Body of pancreas (tissue), 4 donors: ENCODE measurements at places on chromosomes 4 and X.

DNA sequence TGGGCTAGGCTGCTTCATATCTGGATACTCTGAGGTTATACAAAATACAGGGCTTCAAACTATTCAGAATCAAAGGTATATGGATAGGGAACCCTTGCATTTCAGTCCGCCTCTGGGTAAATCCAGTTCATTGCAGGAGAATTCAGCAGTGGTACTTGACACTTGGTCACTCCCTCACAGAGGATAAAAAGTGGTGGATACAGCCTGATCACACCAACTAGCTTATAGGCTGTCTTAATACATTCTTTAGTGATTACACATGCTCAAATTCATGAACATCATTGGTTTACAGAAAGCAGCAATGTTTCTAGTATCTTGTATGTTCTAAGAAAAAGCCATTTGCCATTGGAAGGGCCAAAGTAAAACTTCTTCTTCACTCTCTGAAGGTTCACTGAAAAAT is 104.8 kb upstream of the PDE5A start:
- no peak for DNase-seq

GRCh38 chrX:13381514-13381913 is 61.7 kb upstream of the ATXN3L start:
- DNase-seq = no peak

- DNase-seq = no peak
Measured at GRCh38 chrX:35382966-35383365, 415.2 kb upstream of the MAGEB16 start.

- DNase-seq = no peak
Measured at GRCh38 chrX:18297251-18297650, 57.2 kb downstream of the SCML2 start.

DNA sequence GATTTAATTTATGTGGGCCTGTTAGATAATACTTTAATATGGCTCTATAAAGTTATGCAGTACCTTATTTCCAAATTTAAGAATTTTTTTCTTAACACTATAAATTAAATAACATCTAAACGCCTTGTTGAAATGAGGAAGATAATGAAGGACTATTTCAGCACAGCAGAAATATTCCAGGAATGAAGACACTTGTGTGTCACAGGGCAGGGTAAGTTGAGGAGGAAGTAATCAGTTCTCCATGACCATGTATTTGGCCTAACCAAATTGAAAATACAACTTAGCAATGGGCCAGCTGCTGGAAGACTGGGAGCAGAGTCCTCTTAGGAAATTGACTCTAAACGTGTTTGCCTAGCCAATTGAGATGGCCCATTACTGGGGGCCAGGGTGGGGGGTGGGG is 16.9 kb downstream of the CXCL3 start:
- no peak for DNase-seq

DNA sequence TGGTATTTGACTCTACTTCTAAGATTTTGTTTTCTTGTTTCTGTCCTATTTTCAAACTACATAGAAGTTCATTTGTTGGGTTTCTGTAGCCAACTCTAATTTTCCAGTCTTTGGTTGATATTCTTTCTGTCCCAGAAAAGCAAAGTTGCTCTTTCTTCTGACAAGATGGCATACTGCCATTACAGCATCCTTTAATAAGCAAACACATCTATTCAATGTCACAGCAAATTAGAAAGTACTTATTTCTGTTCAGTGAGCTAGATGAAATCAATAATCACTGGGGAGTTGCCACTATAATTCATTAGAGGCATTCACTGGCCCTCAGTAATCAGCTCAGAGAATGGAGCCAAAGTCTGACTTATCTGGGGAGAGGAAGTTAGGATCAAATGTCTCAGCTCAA is 1258.0 kb upstream of the IGFBP7 start:
- DNase-seq = no peak

- no peak for DNase-seq
Measured at GRCh38 chr4:110361921-110362320, 114.0 kb upstream of the ENPEP start.

GRCh38 chrX:13085526-13085925 is 41.1 kb upstream of the FAM9C start:
- DNase-seq = no peak

DNA sequence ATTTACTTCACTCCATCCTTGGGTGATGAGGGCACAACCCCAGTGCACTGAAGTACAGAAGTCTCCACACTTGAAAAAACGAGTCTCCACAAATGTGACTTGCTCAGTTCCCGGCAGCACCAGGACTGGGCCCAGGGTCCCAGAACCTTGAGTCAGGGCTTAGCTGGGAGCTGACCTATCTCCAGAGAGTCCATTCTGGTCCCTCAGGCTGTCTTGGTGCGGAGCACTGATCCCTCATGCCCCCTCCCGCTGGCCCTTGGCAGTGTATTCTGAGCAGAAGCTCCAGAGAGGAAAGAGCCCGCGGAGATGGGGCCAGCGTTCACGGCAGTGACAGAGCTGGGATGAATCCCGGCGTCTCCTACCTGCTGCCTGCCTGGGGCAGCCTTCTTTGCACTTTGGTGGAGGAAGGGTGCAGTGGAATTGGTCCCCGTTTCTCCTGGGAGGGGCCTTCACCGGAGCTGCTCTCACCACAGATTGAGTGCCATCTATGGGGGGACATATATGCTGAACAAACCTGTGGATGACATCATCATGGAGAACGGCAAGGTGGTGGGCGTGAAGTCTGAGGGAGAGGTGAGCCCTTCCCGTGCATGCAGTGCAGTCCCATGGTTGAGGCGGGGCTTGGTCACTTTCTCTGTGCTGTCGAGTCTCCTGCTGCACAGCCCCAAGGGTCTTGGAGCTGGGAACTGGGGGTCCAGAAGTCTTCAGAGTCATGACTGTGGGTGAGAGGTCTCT is 3.2 kb upstream of the FAM50A start:
- DNase-seq = no peak

GRCh38 chr4:152090543-152090942 is 329.7 kb upstream of the GATB start:
- DNase-seq = no peak

GRCh38 chr4:37450911-37451310 is 206.4 kb downstream of the NWD2 start:
- DNase-seq = peak; percentile 52

DNA sequence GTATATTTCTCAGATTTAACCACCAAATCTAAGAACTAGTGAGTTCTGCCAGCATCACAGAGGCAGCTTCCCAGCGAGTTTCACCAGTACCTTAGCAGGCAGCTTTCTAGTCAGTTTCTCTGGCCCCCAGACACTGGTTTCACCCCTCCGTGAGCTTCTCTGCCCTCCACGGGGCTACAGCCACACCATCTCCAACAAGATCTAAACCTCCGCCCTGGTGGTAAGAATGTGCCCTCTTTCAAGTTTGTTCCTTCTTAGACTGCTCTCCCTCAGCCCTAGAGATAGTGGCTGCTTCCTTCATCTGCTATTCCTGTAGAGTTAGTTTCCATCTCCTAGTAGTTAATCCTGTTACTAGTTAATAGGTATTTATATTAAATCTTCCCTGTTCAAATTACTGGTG is 60.5 kb upstream of the TAB3 start:
- no peak for DNase-seq

DNA sequence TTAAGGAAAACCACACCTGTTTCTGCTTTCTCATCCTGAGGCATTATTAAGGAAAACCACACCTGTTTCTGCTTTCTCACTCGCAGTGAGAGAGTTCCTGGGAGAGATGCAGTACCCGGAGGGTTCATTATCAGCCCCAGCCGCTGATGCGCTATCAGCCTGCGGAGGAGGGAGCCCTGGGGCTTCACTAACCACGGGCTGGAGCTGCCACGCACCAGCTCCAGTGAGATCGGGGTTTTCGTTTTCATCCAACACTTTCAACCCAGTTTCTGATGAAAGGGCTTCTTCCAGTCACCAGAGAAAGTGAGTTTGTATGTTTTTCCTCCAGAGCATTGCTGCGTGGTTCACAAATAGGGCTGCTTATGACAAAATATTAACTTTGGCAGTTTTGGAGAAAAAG is 93.2 kb upstream of the PRKX start:
- no peak for DNase-seq

DNA sequence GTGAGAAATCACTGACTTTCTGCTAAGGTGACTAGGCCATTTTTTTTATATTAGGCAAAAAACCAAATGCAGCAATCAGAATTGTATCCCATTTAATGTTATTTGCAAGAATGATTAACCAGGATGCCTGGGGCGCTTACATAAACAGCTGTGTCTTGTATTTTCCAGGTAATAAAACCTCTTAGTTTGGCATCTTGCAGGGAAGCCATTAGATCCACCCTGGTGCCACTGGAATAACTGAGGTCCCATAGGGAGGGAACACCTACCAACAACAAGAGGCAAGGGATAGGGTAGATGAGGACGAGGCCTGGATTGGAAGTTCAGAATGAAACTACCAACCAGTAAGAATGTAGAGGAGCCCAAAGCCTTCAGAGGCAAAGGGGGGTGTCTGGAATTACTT is 288.3 kb downstream of the ARHGAP24 start:
- no peak for DNase-seq

GRCh38 chr4:150828159-150828558 is 186.9 kb downstream of the LRBA start:
- no peak for DNase-seq

DNA sequence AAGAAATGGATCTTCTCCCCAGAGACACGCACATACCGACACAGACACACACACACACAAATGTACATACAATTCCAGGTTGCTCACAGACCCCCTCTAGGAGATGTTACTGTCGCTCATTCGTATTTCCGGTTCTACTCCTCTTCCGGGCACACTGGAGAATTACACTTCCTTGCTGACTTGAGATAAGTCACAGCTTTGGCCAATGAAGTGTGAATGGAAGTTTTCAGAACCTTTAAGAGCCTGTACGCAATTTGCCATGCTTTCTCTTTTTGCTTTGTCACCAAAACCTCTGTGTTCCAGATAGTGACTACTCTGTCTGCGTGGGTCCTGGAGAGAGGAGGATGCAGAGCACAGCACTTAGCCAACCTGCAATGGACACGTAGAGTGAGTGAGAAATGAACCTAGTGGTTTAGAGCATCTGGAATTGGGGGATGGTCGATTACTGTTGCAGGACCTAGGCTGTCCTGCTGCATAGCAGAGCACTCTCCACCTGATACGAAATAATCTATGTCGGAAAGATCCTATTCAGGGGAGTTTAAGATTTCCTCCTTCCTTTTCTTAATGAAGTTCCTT is 239.5 kb upstream of the TET2 start:
- DNase-seq = no peak
